ENCODE measurements at places on chromosomes 3 and 15. TPM values are rescaled to one million over a fixed set of nuclear protein-coding genes. Genes with fewer than 3 reads are reported as not detected.

Gene NRG4
- 7.1 TPM for polyA plus RNA-seq

DNA sequence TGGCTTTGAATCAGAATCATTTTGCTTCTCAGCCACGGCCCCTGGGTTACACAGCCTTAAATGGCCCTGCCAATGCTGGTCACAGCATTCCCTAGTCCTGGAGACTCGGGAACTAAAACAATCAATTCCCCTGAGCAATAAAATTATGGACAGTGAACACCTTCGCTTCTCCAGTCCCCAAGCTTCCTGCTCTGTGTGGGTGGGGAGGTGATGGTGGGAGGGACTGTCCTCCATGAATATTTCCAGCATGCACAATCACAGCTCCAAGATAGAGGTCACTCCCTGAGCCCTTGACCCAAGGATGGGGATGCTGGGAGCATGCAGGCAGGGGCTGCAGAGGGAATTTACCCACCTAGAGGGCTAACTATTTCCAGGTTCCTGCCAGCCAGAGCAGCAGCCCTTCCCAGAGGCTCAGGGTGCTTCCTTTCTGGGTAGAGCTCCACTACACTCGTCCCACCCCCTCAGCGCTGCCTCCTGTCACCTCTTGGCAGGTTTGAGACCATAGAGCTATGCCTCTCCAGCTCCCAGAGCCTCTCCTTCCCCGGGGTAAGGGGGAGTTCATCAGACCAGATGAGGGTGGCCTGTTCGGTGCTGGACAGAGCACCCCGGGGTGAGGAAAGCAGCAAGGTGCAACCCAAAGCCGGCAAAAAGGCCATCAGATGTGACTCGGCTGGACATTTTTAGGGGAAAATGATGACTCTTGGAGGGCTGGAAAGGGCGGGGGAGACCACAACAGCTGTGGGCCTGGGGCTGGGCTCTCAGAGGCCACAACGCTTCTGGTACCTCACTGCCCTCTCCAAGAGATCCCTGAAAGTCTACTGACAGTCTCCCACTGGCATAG, 14.5 kb upstream of the CCDC33 start:
- no peak for DNase-seq

- DNase-seq: no peak
These were observed 41.9 kb downstream of the PLCH1 start for GRCh38 chr3:155702745-155703591.

Gene ALDH1A2
- polyA plus RNA-seq: 309 TPM

Gene PCYT1A
- polyA plus RNA-seq: 36.2 TPM

- no peak for DNase-seq
These were observed 32.9 kb upstream of the TMEM115 start for GRCh38 chr3:50392101-50392715.

Gene DUOXA1
- polyA plus RNA-seq: 0.56 TPM

DNA sequence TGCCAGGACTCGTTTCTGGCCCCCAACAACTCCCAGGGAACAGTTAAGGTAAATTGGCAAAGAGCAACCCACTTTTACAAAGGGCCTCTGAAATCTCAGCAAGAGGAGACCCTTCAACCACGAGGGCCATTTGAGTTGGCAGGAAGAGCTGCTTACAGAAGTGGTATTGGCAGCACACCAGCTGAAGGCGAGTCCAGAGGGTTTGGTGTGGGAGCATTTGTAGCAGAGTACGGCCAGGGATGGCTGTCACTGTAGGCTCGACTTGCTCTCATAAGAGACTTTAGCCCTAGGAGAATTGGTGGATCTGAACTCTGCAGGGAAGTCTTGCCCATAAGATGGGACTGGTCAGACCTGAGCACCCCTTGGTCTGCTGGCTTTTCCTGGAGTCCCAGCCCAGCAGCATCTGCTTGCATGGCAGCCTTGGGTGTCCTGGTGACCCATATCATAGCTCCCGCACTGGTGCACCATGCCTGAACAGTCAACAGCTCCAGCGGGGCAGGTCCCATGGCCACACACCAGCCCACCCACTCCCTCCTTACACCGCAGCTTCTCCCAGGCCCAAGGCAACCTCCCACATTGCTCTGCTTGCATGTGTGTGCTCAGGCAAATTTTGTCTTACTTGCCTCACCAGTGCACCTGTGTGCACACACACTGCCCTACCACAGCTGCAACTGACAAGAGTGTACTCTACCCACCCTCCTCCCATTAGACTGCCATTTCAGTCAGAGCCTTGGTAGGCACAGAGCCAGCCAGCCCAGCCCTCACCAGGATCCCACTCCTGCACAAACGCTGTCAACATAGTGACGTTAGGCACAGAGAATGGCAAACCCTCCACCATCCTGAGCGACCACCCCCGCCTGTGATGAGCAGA, 861.6 kb upstream of the DPPA4 start:
- no peak for DNase-seq

Gene BUB1B
- 28.0 TPM for polyA plus RNA-seq

DNA sequence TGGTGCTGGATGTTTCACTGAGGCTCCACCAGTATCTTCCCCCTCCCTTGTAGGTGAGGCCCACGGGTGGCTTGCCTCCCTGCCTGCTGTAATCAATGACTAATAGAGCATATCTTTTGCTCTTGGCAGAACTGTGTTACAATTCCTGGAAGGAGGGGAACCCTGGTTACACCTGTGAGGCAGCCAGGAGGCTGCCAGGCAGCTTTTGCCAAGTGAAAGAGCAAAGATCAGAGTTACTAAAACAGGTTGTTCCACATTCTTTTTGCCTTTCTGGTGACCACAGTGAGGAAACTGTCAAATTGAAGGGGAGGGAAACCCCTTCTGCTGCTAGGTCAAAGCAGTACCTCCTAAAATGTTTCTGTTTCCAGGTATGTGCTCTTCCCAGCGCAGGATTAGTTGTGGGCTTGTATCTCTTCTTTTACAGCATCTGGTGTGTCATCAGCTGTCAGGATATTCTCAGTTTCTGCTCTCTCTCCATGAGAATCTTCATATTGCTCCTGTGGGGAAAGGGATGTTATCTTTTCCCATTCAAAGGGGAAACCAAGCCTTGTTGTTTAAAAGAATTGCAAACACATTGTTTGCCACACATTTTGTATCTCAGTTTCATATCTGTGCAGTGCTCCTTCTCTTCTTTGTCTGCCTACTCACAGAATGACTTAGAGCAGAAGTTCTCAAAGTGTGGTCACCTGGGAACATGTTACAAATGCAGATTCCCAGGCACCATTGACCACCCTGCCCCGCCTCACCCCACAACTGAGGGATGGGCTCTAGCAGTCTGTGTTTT, 137.4 kb upstream of the UMPS start:
- DNase-seq: peak; percentile 35

GRCh38 chr3:13231781-13232666, 158.8 kb upstream of the IQSEC1 start:
- DNase-seq: no peak

DNA sequence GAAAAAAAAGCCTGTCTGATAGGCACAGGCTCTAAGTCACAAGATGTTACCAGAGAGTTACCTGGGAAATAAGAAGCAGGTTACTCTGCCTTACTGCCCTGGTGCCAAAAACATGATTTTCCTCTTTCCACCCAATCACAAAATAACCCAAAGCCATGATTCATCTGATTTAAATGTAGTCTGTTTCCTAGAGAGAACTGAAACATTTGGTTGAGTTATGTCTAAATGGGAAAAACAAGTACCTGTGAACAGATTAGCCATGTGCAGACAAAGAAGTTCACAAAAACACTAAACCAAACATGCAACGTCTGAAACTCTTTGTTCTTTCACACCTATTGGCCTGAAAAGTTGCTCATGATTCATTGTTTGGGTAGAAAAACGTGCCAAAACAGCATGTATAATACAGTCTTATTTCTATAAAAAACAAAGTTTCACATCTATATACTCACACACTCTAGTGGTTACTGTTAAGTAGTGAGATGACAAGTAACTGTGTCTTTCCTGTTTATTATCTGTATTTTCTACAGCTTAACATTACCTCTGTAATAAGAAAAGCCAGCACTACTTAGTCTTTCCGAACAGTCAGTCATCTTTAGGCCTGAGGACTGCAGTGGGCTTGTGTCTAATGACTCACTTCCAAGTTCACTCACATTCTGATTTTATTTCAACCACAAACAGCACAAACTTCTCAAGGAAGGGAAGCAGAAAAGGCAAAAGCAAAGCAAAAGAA, 30.2 kb downstream of the FAM174B start:
- no peak for DNase-seq

DNA sequence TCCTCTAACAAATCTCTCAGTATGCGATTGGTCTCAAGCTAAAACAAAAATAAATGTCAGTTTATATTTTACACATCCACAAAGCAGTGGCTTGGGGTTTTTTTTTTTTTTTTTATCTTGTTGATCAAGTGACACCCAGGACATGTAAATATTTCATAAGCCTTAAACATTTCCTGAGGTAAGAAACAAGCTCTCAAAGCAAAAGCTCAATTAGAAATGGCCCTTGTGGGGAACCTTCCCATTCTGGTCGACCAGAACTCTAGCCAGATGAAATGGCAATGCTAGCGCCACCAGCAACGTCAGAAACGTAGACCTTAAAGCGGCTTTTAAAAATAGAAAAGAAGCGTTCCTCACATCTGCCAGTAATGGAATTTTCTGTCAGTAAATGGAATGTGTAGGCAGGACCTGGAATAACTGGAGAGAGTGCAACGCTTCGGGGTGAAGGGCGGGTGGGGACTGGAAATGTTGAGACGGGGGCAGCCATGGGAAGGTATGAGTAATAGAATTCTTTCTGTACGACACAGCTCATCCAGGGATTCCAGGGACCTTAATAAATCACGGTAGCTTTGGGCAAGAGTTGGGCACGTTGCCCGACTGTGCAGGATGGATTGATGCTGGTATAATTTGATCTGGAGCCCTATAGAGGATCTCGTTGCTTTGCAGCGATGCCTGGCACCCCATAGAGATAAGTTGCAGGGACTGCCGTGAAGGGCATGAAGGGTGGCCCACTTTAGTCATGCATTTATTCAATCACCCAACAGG, 44.4 kb downstream of the BTD start:
- DNase-seq: no peak

DNA sequence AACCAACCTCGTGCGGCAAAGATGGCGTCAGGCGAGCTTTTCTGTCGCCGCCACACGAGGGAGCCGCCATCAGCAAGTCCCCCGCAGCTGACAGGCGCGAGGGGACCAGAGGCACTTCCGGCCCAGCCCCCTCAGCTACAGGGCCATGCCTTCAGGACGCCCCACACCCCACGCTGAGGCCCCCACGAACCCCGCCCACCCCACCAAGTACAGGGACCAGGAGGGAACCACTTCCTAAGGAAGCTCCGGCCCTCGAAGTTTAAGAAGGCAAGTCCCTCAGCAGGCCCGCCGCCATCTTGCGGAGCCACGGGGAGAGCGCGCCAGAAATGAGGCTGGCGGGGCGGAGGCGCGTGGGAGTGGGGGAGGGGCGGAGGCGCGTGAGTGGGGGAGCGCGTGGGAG, 790 bp downstream of the DAZL start:
- no peak for DNase-seq

- DNase-seq: no peak
These were observed 200.9 kb upstream of the CTDSPL start for GRCh38 chr3:37660782-37661181.

Gene COLQ
- 8.9 TPM for polyA plus RNA-seq

DNA sequence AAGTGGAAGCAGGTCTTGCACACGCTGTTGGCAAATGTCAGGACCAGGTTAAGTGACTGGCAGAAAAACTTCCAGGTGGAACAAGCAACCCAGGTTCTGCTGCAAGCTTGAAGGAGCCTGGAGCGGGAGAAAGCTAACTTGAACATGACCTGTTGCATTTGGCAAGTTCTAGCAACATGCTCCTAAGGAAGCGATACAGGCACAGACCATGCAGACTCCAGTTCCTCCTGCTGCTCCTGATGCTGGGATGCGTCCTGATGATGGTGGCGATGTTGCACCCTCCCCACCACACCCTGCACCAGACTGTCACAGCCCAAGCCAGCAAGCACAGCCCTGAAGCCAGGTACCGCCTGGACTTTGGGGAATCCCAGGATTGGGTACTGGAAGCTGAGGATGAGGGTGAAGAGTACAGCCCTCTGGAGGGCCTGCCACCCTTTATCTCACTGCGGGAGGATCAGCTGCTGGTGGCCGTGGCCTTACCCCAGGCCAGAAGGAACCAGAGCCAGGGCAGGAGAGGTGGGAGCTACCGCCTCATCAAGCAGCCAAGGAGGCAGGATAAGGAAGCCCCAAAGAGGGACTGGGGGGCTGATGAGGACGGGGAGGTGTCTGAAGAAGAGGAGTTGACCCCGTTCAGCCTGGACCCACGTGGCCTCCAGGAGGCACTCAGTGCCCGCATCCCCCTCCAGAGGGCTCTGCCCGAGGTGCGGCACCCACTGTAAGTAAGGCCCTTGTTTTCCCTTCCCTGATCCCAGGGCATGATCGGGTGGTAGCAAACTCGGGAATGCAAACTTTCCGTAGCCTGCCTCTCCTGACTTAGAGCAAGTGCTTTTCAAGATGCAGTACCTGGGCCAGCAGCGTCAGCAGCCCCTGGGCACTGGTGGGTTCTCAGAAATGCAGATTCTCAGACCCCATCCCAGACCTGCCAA, 759 bp downstream of the GALNT15 start:
- DNase-seq: no peak

- DNase-seq: no peak
These were observed 38.0 kb upstream of the CBLB start for GRCh38 chr3:105906836-105907235.

DNA sequence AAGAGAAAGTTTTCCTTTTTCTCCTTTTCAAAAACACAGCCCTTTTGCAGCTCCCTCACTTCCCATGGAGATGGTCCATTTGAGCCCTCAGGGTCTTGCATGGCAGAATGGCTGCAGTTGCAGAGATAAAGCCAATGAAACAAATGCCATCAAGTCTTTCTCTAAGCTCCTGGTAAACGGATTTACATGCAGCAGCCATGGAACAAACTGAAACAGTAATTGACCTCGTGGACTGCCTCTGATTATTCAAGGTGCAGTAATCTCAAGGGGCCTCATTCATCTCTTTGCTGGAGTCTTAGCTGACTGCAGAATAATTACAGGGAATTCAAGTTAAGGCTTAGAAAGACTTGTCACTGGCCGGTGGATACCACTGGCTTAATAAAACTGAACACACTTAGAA, 125.1 kb downstream of the SQOR start:
- no peak for DNase-seq

DNA sequence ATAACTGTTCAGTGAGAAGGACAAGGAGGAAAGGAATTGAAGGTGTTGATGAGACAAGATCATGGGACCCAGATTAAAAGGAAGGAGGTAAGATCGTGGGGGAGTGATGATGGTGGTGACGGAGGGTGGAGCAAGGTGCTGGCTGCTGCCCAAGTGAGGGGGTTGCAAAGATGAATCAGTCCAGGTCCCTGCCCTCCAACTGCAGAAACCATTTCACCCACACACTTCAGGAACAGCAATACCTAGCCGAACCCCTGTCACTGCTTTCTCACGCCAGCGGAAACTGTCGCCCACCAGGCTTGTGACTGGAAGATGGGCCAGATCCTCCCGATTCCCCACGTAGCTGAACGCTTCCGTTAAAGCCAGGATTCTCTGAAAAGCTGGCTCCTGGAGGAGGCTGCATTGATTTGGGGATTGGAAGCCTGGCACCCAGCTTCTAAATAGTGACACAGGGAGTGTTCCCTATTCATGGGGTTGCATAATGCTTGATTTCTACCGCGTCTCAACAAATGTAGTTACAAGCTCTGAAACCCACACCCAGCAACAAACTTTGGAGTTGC, 3.2 kb upstream of the LSG1 start:
- DNase-seq: no peak

Data from renal cortex interstitium (tissue), 15 donors.